ENCODE measurements at places on chromosomes 1 and 21.

GRCh38 chr1:10961300-10961833 lies 51.1 kb upstream of the TARDBP start:
- no peak for DNase-seq

DNA sequence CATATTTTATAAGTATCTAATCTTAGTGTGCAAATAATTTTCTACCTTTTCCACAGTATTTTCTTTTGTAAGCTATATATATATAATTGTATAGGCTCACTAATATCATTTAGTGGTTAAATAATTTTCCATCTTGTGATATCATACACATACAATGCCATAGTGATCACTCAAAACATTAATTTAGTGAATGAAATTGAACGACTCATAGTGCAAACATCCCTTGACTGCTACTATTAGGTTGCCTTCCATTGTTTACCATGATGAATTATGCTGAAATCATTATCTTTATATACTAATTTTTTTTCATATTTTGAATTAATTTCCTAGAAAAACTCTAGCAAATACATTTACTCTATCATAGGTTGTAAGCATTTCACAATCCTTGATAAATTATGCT lies 127.1 kb downstream of the PCNX2 start:
- no peak for DNase-seq

DNA sequence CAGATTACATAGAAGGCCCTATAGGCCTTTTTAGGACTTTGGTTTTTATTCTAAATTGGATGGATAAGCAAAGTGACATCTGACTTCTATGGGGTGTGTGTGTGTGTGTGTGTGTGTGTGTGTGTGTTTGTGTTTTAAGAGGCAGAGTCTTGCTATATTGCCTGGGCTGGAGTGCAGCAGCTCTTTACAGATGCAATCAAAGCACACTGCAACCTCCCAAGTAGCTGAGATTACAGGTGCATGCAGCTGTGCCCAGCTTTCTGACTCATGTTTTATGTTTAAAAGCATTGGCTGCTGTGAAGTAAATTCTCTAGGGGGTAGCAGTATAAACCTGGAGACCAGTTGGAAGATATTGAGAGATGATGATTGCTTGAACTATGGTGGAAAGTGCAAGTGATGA lies 12.4 kb upstream of the EVI5 start:
- DNase-seq: no peak

GRCh38 chr1:159996653-159997052 lies 35.1 kb downstream of the PIGM start:
- no peak for DNase-seq

DNA sequence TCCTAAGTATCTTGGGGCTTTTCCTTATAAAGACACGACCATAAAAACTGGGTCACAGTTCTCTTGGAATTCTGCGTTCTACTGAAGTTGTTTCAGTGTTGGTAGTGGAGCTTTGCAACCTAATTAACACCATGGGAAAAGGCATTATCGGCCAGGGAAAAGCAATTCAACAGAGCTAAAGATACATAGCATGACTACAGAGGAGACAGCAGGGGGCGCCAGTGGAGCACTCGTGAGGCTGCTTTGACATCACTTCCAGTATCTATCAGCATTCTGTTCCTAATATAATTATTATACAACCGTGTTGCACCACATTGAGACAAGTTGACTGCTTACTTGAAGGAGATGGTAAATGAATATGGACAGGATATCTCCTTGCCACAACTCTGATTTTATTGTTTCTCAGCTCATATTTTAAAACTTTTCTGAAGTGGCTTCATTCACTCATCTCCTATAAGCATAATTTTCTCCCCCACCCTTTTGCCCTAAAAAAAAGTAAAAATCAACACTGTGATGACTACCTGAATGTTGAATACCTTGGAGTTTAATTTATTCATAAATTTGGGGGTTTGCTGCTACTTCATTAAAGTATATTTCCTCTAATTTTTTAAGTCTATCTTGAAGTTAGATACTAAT lies 39.4 kb downstream of the ZP4 start:
- DNase-seq: no peak

Measured in activated naive CD4-positive, alpha-beta T cell treated with Interleukin-2 at 50 U/mL for 16 hours (primary cell).